ENCODE measurements at places on chromosomes 5 and 9. TPM values are rescaled to one million over a fixed set of nuclear protein-coding genes. Genes with fewer than 3 reads are reported as not detected.

Gene MAST4
- 13.9 TPM for total RNA-seq

Gene INSL6
- not detected for total RNA-seq

Gene IL4
- total RNA-seq: not detected

Gene PTGER4
- 1.6 TPM for total RNA-seq

Gene BTNL3
- total RNA-seq: not detected

Gene C5
- total RNA-seq: 7.7 TPM

Gene CCDC171
- 28.9 TPM for total RNA-seq

Gene IL9
- not detected for total RNA-seq

Gene BARHL1
- not detected for total RNA-seq

Gene PCDHGA6
- 9.0 TPM for total RNA-seq

Gene ASS1
- total RNA-seq: 16.7 TPM

Gene ACTBL2
- total RNA-seq: not detected

Gene ECM2
- 3.3 TPM for total RNA-seq

Gene TMEM252
- not detected for total RNA-seq

Gene AGXT2
- total RNA-seq: not detected

Gene GFI1B
- 0.41 TPM for total RNA-seq

Gene SLC6A3
- total RNA-seq: not detected

Gene TSLP
- not detected for total RNA-seq

Gene FLT4
- 1.6 TPM for total RNA-seq

Gene IL5
- total RNA-seq: not detected

Gene SWI5
- 3.7 TPM for total RNA-seq

Gene ESM1
- not detected for total RNA-seq

Gene DAB2IP
- total RNA-seq: 12.6 TPM

Gene C1QTNF3
- total RNA-seq: 12.6 TPM

Gene AK8
- total RNA-seq: 1.2 TPM

Gene GCNT1
- 6.9 TPM for total RNA-seq

Gene FIBCD1
- total RNA-seq: 0.82 TPM

Gene S1PR3
- 3.7 TPM for total RNA-seq

Gene F12
- 2.4 TPM for total RNA-seq

Gene ABO
- not detected for total RNA-seq

Gene GBA2
- 48.9 TPM for total RNA-seq

Data from frontal cortex (tissue), 4 donors.